ENCODE measurements at places on chromosomes 1 and 21. TPM values are rescaled to one million over a fixed set of nuclear protein-coding genes. Genes with fewer than 3 reads are reported as not detected.

The CLDN17 gene
- not detected for polyA plus RNA-seq

The ANKRD34A gene
- polyA plus RNA-seq: 0.73 TPM

The MEF2D gene
- 55.5 TPM for polyA plus RNA-seq

The C1QB gene
- polyA plus RNA-seq: 21.0 TPM

The CYP4A11 gene
- 0.26 TPM for polyA plus RNA-seq

The SLC9C2 gene
- polyA plus RNA-seq: not detected

Measured in muscle of back (tissue), 13 donors.